ENCODE measurements at places on chromosomes 12 and 14.

GRCh38 chr12:113870035-113870434 is 96.1 kb downstream of the RBM19 start:
- no peak for DNase-seq

DNA sequence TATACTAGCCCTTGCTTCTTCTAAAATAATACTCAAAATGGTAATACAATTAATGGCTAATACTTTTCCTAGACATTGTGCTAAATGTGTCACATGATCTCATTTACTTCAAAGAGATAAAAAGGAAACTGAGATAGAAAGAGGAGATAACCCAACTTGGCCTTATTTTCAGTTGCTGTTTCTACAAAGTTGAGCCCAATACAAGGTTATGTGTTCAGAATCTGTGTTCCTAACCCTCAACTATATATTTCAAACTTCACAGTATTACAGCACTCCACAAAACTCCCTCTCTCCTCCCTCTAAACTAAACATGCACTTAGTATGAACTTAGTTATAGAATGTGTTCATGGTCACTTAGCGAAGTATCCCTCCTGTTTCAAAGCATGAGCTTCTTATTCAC is 277.9 kb downstream of the CCER1 start:
- no peak for DNase-seq

DNA sequence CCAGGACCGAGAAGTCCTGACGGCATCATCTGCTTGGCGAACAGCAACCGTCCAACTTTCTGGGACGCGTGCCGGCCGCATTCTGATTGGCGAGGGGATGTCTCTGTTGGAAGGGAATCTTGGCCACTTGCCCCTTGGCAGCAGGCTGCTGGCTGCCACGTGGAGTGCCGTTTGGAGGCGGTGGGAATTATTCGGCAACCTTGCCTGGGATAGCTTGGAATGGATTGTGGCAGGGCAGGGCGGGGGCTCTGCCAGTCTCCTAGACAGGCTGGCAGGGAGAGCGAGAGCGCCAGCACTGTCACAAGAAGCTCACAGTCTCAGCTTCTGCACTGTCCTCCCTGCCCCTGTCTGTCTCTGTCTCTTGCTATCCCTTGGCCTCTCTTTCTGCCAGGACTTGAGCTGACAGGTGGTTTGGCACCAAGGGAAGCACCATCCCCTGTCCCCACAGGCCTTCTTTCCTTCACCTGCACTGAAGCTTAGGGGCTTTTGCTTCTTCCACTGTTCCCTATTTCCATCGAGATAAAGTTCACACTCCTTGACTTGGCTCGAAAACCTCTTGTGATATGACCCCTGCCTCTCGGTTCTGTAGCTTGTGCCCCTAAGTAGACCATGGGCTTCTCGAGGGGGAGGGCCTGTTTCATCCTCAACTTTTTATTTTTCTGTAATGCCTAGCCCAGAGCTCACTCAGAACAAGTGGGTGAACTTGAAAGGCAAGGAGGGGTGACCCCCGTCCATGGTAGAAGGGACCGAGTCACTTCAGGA is 201.9 kb downstream of the PHETA1 start:
- DNase-seq, result peak; percentile 31

DNA sequence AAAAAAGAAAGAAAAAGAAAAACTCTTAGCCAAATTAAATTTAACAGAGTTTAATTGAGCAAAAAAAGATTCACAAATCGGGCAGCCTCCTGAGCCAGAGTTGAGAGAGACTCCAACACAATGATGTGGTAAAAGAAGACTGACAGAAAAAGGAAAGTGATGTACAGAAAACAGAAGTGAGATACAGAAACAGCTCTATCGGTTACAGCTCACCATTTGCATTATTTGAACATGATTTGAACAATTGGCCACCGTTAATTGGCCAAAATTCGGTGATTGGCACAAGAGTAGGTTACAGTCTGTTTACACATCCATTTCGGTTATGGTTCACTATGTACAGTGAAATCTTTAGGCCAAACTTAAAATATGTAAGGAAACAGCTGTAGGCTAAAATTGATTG is 117.7 kb downstream of the SPTSSA start:
- DNase-seq, result no peak

GRCh38 chr14:69372146-69372545 is 26.0 kb downstream of the ERH start:
- DNase-seq, result no peak

DNA sequence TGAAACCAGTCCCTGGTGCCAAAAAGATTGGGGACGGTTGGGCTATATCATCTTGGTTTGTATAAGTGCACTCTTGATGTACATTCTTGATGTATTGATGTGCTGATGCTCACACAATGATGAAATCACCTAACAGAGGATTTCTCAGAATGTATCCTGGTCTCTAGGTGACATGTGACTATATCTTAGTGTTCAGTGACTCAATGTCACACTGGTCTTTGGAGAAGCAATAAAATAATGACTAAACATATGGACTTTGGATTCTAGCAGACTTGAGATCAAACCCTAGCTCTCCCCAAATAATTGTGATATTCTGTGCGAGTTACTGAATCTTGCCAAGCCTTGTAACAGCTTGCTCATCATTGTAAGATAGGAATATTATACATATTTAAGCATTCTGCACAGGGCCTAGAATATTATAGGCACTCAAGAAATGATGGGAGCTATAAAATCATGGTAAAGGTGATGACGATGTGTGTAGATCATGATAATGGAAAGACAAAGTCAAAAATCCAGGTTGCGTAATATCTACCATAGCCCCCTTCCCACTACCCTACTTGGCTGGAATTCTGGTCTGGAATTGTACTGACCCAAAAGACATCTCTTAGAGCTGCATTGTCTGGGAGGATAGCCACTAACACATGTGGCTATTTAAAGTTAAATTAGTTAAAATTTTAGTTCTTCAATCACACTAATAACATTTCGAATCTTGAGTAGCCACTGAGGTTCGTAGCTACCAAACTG is 117.6 kb upstream of the PWP1 start:
- no peak for DNase-seq

- no peak for DNase-seq
Measured at GRCh38 chr12:76777765-76778216, 13.9 kb downstream of the ZDHHC17 start.

GRCh38 chr12:27844366-27845090 is 64.5 kb upstream of the MANSC4 start:
- DNase-seq, result no peak

- no peak for DNase-seq
Measured at GRCh38 chr14:61893371-61893940, 131.2 kb downstream of the SNAPC1 start.

GRCh38 chr14:102565959-102566358 is 26.5 kb upstream of the RCOR1 start:
- no peak for DNase-seq

DNA sequence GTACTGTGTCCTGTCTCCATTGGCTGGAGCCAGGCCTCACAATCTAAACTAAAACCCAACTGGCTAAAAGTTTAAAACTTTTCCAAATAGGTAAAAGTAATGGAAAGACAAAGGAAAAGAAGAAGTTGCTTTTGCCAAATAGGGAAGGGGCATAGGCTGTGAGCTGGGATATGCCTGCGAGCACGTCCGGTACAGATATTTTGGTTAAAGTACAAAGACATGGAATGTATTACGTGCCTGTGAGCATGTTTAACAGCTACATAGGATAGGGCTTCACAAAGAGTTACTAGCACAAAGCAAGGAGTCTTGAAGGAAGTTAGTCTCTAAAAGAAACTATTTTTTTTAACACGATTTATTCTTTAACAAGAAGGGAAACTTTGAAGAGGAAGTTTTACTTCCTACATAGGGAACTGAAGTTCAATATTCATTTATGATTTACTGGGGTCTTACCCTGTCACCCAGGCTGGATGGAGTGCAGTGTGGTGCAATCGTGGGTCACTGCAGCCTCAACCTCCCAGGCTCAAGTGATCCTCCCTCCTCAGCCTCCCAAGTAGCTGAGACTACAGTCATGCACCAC is 41.9 kb upstream of the INF2 start:
- DNase-seq, result no peak

GRCh38 chr12:113082486-113083148 is 26.1 kb downstream of the DTX1 start:
- no peak for DNase-seq

All from posterior cingulate gyrus (tissue), 11 donors.